ENCODE measurements at places on chromosomes 16 and 17. TPM values are rescaled to one million over a fixed set of nuclear protein-coding genes. Genes with fewer than 3 reads are reported as not detected.

- DNase-seq: no peak
Observed at GRCh38 chr16:20969386-20969785, 68.8 kb downstream of the LYRM1 start.

DNA sequence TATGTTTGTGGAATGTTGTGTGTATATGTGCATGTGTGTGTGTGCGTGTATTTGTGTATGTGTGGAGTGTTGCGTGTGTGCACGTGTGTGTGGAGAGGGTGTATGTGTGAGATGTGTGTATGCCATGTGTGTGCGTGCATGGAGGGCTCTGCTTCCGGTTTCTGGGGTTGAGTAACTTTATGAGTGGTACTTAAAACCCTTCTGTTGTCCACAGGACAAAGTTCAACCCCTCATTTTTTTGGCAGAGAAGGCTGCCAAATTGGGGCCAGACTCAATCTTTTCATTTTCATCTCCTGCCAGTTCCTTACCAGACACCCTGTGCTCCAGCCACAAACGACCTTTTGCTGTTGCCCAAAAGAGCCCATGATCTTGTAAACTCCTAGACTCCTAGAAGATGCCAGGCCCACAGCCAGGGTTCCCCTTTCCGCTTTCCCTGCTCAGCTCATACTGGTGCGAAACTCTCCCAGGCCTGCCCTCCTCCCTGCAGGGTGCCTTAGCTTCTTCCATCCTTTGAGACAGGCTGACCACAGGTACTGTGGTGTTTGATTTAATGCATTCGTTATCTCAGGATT is 100.2 kb downstream of the CMIP start:
- no peak for DNase-seq

- DNase-seq: no peak
Observed at GRCh38 chr17:40832840-40833239, 10.4 kb upstream of the KRT10 start.

DNA sequence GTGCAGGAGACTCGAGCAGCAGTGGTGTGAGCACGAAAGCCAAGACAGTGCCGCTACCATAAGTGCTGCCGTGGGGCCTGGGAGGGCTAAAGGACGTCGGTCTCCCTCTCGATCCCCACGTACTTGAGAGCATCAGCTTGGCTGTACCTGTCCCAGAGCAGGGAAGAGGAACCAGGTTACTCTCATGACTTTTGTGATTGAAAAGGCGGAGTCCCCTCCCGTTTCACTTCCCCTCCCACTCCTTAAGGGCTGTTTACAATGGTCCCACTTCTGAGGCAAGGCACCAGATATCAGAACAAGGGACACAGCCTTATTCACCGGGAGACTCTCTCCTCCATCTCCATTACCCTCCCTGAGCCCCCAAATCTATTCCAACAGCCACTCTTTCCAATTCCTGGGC is 20.1 kb downstream of the CNTNAP1 start:
- DNase-seq: no peak

The SERPINF2 gene
- 0.18 TPM for total RNA-seq

The HS3ST3A1 gene
- not detected for total RNA-seq
